ENCODE measurements at places on chromosomes 2 and 18.

DNA sequence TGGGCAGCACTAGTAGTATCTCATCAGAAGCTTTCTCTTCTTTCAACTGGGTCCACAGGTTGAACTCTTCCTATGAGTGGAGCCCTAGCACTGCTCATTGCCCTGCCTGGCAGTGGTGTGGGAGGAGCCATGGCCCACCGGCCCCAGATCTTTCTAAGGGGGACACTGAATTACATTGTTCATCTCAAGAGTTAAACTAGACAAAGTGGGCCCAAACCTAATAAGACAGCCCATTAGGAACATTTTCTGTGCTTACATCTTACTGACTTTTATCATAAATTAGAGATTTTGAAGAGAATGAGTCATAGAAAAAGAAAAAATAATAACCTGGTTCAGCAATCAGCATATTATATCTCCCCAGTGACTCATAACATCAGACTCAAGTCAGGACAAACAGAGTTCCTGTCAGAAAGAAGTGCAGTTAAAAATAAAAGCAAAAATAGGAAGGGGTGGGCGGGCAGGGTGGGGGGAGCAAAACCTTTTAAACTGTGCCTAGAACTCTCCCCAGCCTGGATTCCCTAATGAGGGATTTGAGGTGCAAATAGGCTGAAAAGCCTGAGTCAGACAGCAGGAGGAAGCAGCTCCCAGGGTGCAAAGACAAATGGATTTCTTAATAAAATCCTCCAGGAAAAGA is 161.6 kb upstream of the TRIB2 start:
- DNase-seq: no peak

DNA sequence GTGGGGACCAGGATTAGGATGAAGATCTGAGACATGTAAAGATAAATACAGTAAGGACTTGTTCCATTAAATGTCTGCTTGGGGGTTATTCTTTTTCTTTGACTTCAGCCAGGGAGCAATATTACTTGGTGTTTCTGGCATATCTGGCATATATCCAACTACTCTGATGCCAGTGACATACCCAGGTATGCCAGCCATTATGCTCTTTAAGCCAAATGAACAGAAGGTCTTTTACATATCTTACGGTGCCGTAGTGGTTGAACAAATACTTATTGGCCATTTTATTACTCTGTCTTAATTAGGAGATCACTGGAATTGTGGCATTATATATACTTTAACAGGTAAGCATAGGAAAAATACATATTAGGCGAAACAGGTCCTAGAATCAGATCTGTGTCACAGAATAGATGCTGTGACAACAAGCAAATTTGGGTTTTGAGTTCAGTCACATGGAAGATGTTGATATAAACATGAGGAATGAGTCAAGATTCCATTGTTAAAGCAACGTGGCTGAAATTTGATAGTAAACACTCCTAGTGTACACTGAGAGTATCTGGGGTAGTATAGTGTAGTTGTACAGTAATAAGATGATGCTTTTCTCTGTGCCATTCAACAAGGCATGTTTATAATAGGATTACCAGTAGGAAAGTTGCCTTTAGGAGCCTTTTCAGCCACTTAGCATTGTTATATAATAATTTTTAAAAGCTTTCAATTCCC is 62.6 kb downstream of the KCTD18 start:
- no peak for DNase-seq

GRCh38 chr2:186690786-186691185 is 3.1 kb upstream of the FAM171B start:
- DNase-seq: no peak

DNA sequence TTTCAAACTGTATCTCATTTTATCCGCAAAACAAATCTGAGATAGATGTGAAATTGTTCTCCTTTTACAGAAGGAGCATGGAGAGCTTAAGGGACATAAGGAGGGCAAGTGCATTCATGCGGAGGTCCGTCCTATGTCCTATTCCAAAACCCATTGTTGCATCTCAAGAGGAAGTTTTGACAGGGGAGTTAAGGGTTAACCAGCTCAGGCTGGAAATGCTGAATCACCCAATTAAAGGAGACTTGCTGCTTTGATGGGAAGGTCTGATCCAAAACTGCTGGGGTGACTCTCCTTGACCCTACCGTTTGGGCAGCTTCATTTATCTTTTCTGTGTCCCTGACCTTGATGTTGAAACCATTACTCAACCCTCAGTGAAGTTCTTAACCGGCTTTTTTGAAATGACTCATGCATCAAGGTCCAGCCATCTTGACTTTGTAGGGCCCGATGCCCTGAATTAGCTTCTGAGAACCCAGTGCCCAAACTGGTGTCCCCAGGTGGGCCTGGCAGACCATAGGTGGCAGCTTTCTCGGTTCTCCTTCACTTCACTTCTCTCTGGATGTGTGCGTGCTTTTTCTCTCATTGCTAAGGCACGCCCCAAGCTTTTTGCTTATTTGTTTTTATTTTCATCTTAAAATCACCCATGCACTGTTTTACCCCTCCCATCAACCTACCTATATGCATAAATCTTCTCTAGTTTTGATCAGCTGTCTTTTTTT is 15.9 kb upstream of the TXNDC2 start:
- DNase-seq: peak; percentile 71

DNA sequence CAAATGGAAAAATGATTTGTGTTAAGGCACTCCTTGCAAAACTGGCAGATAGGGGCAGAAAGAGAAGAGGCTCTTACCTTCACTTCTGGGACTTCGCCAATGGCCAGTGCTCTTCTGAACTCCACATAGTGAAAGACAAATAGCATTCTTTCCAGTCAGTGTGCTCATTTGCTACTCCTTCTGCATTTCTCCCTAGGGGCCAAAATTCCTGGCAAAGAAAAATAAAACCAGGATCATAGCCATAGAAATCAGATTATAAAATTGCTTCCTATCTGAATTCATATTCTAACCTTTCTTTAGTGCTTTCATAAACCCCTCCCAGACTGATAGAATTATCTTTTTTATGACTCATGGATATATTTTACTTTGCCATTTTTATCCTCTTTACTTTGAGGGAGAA is 56.9 kb upstream of the PELI1 start:
- DNase-seq: no peak

DNA sequence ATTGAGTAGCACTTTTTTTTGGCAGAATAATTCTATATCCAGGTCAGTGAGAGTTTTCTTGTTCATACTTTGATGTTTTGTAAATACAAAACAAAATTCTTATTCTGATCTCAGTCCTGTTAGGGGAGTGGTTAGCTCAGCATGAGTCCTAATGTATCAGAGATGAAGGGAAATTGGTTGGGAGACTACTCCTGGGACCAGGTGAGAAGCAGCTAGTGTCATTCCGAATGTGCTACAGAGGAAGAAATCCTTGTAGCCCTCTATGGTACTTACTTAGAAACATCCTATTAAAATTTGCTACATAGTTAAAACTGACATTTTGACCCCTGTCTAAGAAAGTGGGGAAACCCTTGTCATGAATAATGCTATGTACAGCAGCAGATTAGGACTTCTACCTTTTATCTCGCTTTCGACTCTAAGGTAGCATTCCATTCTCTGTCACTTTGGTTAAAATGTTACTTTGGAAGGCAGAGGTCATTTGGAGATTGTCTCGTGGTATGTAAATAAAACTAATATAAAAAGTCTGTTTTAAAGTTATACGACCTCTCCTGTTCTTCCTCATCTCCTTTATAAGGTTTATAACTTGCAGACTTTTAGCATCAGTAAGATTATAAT is 65.8 kb downstream of the PARD3B start:
- no peak for DNase-seq

GRCh38 chr2:202049840-202050239 is 16.2 kb downstream of the FZD7 start:
- no peak for DNase-seq

- DNase-seq: no peak
Measured at GRCh38 chr2:181231151-181231550, 226.0 kb upstream of the ITGA4 start.

DNA sequence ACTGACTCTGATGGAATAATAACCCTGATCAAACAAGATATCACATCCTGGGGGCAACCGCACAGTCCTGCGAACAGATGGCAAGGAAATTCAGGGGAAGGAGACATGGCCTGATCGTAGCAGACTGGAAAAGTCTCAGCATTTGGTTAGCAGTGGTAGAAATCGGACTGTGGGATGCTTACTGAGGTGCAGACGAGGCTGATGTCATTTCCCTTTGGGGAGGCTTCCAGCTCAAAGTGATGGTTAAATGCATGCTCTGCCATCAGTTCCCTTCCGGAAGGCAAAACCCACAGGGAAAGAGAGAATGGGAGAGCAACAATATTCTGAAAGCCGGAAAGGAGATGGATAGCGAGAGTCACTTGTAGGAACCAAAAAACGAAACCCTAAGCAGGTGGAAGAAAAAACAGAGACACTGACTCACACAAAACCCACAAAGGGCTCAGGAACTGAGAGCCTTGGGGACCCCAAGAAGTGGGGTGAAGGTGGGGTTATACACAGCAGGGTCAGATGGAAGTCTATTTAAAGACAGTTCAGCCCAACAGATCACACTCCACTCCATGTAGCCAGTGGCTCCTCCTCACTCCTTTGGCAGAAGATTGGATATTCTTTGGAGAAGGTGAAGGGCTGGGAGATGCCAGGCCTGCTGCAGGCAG is 93.1 kb downstream of the INPP5D start:
- no peak for DNase-seq

DNA sequence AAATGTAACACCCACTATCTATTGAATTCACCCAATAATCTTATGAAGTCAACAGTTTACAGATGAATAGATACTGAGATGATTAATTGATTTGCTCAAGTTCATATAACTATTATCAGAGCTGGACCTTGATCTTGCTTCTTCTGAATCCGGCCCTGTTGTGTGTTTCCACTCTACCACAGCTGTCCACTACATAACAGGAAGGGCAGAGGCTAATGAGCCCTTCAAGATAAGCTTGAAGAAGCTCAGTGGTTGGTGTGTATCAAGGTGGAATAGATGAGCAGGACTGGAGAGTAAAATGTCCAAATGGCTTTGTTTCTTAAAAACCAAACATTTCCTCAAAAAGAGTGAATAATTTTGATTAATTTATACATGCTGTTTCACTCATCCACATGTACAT is 56.4 kb upstream of the ITGB6 start:
- DNase-seq: no peak

- no peak for DNase-seq
Measured at GRCh38 chr2:238949710-238950345, 101.9 kb downstream of the TWIST2 start.

DNA sequence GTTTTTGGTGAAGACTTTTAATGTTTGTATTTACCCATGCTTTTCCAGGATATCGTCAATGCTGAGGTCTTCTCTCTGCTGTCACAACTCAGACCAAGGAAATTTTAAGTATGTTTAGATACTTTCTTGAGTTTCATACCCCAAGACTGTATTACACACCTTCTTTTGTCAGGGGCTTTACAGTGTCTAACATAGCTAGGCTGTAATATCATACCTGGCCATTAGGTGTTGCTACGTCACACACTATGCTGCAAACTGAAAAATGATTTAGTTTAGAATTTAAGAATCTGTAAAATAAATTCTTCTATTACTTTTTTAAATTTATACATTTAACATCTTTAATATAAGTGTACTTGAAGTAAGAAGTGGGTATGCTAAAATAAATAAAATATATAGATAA is 358.4 kb upstream of the NRP2 start:
- DNase-seq: peak; percentile 1

DNA sequence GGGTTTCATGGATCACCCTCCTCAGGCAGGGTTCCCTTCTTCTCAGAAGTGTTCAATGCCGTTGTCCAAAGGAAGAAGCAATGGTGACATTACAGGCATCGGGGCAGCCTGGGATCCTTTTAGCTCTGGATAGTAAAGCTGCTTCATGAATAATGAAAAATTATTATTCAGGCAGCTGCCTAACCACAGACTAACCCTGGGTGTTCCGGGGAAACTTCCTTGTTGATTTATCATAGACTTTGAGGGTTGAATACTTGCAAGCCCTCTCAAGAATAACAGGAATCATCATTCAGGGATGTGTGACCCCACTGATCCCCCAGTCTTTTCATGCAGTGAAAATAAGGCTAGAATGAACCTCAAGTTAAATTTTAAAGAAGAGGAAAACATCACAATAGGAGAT is 419.4 kb downstream of the MEIS1 start:
- no peak for DNase-seq

GRCh38 chr18:28063271-28063761 is 113.6 kb downstream of the CDH2 start:
- DNase-seq: no peak

GRCh38 chr2:9231291-9232165 is 24.9 kb downstream of the ASAP2 start:
- no peak for DNase-seq

DNA sequence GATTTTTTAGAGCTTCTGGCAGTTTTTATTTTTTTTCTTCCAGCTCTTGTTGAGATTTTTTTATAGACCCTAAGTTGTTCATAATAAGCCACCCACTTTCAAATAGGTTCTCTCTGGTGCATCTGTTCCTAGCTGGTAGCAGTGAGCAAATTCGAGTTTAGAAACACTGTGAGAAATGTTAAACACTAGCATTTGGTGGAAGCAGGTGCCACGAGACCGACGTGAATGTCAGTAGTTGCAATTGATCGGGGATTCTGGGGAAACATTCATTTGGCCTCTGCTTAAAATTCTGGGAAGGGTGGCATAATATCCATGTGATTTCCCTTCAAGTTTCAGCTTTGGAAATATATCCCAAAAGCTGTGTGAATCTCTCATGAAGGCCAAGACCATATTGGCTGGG is 435.0 kb downstream of the RNF144A start:
- DNase-seq: no peak

DNA sequence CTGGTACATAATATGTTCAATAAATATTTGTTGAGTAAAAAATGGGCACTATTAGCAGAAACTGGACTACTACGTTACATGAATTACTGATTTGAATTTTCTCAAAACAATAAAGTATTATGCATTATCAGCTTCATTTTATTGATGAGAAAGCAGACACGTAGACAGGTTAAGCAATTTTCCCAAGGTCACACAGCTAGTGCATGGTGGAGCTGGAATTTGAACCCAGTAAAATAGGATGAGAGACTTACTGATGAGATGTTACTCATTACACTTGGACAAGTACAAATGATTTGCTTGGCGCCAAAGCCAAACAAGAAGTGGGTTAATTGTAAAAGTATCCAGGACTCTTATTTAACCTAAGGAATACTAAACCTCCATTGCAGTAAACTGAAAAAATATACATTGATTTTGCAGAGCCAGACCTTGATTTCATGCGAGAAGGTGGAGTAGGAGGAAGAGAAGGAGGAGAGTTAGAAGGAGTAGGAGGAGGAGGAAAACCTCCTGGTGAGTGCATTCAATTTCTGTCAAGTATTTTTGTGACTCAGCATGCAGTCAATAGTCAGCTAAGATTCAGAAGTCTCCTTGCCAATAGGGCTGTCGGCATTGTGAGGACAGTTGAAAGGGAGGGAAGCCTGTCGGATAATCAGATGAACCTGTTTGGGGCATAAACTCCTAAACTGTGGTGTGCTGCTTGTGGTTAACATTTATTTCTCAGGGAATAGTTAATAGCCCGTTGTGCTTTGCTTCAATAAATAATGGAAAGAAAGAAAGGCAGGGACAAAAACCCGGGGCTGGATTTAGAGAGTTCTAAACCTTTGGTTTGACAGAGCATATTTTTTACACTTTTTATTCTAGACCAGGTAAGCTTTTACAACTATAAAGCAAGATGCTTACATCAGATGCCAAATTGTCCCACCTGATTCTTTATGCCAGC is 77.0 kb upstream of the TACR1 start:
- no peak for DNase-seq
